ENCODE measurements at places on chromosomes 2 and 18. TPM values are rescaled to one million over a fixed set of nuclear protein-coding genes. Genes with fewer than 3 reads are reported as not detected.

GRCh38 chr2:215722986-215723630, 287.2 kb upstream of the FN1 start:
- DNase-seq: no peak

DNA sequence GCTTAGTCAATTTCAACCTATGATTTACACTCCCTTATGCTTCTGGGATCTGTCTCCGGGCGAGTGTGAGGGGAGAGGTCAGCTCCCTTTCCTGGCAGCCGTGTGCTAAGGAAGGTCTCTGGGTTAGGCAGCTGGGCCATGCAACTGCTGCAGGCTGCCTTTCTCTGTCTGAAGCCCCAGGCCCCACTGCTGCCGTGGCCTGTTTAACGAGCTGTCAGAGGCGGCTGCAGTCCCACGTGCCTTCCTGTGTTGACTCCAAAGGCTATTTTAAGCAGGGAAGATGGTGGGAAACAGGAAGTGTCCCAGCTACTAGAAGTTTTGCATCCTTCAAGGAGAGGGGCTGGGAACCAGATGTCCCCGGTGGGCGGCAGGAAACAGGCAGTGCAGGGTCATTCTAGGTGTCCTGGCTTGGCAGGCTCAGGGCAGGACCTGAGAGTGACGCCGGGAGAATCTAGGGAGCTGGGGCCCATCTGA, 186.4 kb downstream of the TNS1 start:
- DNase-seq: no peak

The PXDN gene
- total RNA-seq: 126 TPM

The KCNS3 gene
- total RNA-seq: 1.1 TPM
